ENCODE measurements at places on chromosomes 16 and 17. TPM values are rescaled to one million over a fixed set of nuclear protein-coding genes. Genes with fewer than 3 reads are reported as not detected.
A peak's percentile ranks its signal among the peaks of the same experiment; 100 is the strongest.

DNA sequence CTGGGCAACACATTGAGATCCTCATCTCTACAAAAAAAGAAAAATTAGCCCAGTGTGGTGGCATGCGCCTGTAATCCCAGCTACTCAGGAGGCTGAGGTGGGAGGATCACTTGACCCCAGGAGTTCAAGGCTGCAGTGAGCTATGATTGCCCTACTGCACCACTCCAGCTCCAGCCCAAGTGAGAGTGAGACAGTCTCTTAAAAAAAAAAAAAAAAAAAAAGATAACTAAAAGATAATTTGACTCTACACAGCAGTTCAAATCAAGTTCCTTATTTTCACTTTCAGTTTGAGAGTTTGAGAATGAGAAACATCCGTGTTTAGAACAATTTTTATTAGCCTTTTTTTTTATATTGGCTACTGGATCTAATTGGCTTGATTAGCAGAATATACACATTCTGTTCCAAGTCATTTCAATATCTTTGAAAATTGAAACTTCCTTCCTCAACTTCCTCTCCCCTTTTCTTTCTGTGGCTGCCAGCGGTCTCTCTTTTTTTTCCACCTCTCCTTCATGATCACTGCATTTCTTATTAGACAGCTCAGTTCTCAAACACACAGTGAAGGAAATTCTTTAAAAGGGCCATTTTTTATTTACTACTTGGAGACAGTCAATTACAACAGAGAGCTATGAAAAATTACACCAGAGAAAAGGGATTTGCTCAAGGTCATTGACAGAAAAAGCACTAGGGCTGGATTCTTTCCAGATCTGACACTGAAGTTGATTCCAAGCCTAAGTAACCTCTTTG is 4.5 kb upstream of the ACSF2 start:
- no peak for DNase-seq

DNA sequence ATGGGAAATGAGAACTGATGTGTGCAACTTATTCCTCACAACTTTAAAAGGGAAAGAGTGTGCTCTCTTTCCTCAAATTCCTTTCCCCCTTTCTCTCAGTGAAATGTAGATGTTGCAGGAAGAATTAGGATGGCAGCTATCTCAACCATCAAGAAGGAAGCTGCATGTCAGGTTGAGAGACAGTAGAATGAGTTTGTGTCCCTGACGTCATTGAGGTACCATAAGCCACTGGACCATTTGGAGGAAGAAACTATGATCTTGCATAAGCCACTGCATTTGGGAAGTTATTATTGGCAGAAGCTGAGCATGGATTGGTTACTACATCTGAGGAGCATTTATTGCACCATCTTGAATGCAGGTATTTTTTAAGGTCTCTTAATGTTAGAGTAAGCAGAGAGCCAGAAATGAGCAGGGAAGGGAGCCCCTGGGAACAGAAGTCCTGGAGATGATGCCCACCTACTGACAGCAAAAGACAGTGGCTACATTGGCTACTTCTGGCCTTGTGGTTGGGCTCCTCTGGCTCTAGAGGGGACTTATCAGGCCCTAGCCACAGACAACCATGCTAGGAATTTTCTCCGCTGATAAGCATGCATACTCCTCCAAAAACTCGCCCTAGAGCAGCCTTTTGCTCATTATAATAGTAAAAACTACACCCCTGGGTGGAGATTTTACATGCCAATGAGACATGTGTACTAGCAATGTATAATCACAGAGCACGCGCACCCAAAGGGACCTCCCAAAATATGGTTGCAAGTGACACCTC is 249.0 kb upstream of the SALL1 start:
- DNase-seq: no peak

DNA sequence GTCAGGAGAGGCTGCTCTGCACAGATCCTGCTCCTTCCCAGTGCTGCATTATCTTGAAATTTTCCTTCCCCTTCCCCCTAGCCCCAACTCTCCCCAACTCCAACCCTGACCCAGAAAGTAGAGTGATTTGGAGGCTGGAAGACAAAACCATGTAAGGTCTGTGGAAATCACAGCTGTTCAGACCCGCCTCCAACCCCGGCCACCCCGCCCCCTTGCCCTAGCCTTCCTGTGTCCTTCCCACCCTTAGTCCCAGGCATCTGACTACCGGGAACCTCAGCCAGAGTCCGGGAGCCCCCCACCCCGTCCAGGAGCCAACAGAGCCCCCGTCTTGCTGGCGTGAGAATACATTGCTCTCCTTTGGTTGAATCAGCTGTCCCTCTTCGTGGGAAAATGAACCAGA is at the start of gene AOC3:
Gene AOC3 (plus strand): TSS at position 246 of the 400 bp plus-strand sequence. CDS start 145 bp downstream, at position 391.
- no peak for DNase-seq

DNA sequence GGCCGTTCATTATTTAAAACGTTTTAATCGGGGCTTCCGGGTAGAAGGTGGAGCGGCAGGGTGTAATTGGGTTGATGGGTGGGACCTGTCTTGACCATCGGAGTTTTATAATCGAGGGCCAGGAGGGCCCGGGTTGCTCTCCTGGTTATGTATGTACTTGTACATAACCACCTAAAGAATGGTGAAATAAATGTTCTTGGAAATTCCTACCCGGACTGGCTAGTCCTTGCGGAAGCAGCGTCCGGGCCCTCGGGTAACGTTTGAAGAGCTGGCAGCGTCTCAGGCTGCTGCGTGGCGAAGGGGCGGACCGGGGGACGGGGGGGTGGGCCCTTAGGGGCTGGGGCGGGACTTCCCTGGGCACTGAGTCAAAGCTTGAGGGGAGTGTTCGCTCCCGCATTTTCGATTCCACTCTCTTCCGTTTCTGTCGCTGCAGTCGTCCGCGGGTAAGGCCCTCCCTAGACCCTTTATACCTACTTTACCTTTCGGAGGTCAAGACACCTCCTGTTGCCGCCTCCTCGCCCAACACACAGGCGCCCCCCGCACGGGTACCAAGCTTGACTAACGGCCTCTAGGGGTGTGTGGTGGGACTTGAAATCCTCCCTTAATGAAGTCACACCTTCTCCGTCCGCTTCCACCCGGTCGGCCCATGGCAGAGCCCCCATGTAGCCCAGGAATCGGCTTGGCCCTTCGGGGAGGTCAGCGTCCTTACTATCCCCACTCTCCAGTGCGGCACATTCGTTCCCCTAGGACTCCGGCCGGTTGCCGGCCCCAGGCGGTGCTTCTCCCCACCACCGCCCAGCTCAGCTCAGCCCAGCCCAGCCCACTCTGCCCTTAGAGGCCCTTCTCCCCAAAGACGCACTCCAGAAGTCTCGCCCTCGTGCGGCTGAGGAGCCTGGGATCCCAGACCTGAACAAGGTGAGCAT is at the start of gene TMEM106A:
Gene TMEM106A (plus strand): TSS at position 396 of the 923 bp plus-strand sequence. CDS start 1,167 bp downstream, outside the sequence.
- DNase-seq: no peak

DNA sequence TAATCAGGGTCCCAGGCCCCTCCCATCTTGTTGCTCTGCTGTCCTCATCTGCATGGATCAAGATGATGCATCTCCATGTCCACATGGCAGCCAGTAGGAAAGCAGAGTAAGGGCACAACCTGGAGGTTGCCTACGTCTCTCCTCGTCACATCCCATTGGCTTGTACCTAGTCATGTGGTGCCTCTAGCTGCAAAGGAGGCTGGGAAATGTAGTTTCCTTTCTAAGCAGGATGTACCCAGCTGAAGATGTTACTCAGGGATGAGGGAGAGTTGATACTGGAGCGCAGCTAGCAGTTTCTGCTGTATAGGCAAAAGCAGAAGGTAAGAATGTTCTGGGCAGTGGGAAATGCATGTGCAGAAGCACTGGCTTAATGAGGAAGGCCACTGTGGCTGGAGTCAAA is 20.8 kb downstream of the ABCC1 start:
- peak; percentile 32 for DNase-seq

DNA sequence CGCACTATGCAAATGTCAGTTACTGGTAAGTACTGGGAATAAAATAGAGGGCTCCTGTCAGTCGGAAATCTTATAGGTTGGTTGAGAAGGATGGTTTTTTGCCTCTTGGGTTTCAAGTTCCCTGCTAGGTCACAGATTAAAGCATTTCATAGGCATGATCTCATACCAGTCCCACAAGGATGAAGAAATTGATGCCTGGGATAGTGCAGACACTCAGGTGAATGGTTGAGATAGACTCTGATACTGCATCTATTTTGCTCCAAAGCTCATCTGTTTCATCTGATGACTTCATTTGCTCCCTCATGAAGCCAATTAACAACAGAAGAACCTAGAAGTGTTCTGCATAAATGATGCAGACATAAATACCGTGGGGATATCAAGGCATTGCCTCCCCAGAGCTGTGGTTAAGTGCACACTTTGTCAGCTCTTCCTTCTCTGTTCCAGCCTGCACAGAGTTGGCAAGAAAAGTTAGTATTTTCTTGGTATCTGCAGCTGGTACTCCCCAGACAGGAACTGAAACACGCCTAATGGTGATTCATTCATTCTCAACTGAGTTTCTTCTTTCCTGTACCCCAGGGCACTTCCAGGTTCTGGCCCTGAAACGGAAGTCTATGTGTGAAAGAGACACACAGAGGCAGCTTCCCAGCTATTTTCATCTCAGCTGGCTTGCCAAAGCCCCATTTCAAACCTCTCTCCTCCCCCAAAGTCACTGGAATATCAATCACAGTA is 418.3 kb upstream of the SALL1 start:
- DNase-seq: no peak

COPZ2 gene
- total RNA-seq: not detected

GRCh38 chr16:26795184-26795583 is 271.5 kb upstream of the C16orf82 start:
- DNase-seq: peak; percentile 12

ATAD5 gene
- 23.8 TPM for total RNA-seq

DNA sequence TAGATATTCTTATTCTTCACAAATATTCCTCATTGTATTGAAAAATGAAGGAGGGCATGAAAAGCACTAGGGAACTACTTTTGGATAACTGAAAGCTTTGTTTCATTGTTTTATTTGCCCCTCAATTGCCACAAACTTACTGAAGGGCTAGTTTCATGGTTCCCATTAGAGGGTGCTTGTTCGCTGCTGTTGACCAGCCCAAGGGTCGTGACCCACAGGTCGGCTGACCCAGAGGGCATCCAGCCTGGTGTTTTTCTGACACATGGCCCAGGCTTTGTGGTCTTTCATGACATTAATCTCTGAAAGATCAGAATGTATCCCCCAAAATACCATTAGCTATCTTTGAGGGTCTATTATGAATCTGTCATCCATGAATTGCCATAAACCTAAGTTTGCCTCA is 30.0 kb downstream of the DGKE start:
- no peak for DNase-seq

GRCh38 chr17:75289832-75290337 is 652 bp upstream of the SLC25A19 start:
- no peak for DNase-seq

ST6GALNAC1 gene
- total RNA-seq: 42.9 TPM

SLC6A2 gene
- not detected for total RNA-seq

EMP2 gene
- 3.3 TPM for total RNA-seq

- DNase-seq: no peak
These were observed 4.7 kb upstream of the IGF2BP1 start for GRCh38 chr17:48992444-48992843.

GRCh38 chr17:27414271-27414670 is 42.0 kb upstream of the KSR1 start:
- no peak for DNase-seq

DNA sequence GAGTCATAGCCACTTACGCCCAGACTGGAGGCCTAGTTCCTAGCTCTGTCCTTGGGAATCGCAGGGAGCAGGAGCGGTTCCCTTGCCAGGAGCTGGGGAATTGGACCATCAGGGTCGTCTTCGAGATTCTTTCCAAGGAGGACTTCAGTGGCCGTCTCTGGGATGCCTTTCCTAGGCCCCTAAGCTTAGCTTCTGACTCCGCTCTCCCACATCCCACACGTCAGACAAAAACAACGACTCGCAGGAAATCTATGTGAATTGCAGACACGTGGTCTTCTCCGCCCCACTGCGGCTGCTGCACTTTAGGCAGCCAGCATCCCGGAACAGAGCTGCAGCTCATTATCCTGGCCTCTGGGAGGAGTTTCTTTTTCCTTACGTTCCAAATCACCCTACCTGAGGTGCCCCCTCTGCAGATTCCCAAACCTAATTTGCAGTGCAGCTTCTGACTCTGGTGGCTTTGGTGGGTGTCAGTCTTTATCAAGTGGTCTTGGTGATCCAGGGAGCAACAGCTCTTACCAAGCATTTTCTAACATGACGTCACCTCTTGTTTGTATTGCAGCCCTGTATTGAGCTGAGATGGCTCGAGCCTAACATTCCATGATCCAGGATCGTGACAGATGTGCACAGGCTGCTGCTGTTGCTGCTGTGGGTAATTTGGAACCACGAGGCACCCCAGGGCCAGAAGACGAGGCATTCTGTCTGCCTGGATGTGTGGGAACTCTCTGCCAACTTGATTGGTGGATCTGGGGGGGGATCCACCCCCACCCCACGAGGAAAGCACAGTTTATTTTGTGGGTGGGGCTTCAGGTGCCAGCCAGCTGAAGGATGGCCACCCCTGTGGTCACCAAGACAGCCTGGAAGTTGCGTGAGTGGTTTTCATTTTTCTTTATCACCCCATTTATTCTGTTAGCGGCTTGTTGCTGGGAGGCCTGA is 1.1 kb downstream of the KATNB1 start:
- peak; percentile 55 for DNase-seq

- DNase-seq: no peak
These were observed 15.1 kb upstream of the ZFHX3 start for GRCh38 chr16:73062743-73063733.

DNA sequence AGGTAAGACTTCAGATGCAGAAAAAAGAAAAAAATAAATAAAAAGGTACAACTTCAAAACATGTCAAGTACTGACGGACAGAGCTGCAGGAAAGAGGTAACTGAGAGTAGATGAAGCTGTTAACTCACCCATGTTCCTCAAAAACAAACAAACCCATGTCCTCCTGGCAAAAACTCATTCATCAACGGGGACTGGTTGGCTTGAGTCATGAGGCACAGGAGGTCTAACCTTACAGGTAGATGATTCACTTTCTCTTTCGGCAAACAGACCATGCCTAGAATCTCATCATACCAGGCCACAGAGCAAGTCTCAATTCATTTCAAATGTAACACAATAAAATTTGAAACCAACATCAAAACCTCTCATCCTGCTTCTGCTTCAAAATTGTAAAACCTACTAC is 12.3 kb upstream of the FASN start:
- DNase-seq: no peak

- DNase-seq: no peak
These were observed 183.2 kb downstream of the ZNF423 start for GRCh38 chr16:49672753-49673152.

NPIPB9 gene
- 1.4 TPM for total RNA-seq

DNA sequence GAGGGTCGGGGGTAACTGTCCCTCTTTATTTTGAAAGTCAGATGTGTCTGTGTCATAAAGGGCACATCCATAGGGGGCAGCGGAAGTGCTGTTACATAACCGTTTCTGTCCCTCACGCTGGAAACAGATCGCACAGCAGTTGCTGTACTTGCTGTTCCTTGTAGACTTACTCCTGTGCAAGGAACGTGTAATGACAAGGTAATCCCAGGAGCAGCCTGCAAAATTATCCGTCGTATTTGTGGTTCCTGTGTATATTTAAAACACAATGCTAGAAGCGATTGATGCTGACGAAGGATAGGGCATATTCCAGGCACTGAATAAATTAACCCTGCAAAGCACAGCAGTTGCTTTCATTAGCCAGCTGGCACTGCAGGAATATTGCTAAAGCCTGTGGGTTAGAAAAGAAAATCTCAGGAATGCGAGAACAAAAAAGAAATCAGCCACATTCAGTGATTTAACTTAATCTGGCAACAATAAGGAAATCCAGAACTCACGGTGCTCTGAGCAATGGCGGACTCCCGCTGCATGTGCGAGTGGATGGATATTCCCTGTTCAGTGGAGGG is 76.2 kb downstream of the SPECC1 start:
- DNase-seq: no peak

- DNase-seq: peak; percentile 89
These were observed 7.3 kb upstream of the TSPOAP1 start for GRCh38 chr17:58335779-58336455.

GRCh38 chr16:53654946-53655345 is 48.7 kb downstream of the RPGRIP1L start:
- DNase-seq: no peak

CBX8 gene
- total RNA-seq: 11.9 TPM

ALOX15 gene
- total RNA-seq: not detected

All from K562 (cell line).